SJCRH30 (cell line): ENCODE measurements at places on chromosomes 5 and 9.

DNA sequence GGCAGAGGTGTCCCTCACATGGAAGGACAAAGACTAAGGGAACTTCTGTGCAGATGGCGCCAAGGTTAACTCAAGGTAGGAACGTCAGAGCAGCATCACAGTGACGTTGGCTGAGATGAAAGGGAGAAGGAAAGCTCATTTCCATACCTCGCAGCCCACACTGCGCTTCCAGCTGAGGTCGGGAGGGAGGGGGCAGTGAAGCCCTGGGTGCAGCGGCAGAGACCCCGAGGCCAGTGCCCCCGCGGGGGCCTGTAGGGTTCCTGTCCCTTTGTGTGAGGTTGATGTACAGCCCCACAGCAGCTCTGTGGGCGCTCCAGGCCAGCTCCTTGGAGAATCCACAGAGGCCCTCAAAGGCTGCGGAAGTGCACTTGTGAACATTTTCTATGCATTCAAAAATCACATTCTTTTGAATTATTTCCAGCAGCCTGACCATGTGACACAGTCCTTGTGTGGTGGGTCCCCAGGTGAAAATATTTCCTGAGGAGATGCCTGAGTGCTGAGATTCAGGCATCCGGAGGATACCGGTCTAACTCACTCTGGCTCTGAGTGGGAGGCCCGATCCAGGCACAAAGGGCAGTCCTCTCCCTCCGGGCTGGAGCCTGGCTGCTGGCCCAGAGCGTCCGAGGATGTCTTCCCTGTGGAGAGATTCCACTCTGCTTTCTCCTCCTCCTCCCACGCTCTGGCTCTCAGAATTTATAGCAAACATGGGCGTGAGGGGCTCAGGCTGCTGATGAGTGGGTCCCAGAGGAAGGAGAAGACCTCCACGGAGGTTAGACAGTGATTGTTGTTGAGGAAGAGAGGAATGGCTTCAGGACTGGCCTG is 150.7 kb downstream of the ICE1 start:
- DNase-seq = no peak

- DNase-seq = no peak
Observed at GRCh38 chr9:91101611-91102168, 260.0 kb downstream of the AUH start.

GRCh38 chr5:148928141-148928540 is 101.7 kb downstream of the ADRB2 start:
- no peak for DNase-seq

DNA sequence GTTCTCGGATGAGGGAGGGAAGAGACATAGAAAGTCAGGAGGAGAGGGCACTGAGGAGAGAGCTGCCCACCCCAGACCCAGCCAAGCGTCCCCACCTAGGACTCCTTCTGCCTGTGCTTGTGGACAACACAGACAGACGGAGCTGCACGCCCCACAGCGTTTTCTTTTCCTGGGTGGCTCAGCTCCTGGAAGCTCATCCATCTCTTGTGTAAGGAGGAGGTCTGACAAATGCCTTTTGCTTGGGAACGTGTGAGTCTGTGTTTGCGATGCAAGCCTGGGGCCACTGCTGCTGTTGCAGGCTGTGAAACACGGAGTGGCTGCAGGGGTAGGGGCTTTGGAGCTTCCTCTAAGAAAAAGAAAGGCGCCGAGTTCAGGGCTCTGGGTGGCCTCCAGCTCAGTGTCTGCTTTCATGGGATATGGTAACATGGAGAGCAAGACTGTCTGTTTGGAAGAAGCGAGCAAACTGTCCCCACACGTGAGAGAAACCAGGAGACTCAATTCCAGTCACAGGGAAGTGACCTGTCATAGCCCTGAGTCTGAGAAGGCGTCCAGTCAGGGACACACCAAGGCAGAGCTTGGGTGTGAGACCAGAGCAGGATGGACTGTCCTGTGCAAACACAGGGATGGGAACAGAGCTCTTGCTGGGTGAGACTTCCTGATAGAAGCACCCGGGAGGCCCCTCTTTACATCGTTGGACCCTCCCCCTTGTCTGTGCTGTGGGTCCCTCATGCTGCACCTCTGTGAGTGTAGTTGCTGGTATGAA is 42.7 kb downstream of the GADD45G start:
- no peak for DNase-seq

DNA sequence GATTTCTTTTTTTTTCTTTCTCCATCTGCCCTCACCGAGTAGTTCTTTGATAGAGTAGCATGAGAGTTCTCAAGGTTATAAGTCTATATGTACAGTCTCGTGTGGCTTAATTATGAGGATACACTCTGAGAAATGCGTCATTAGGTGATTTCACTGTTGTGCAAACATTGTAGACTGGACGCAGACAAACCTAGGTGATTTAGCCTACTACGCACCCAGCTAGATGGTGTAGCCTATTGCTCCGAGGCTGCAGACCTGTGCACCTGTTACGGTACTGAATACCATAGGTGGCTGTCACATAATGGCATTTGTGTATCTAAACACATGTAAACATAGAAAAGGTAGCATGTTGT is 26.9 kb upstream of the CORO2A start:
- DNase-seq = no peak
